Activated CD8-positive, alpha-beta memory T cell treated with anti-CD3 and anti-CD28 coated beads, Interleukin-2, amount 10 ng/mL, durations not matched to agents 7 days and 5 days (primary cell): ENCODE measurements at places on chromosomes 2 and 18. TPM values are rescaled to one million over a fixed set of nuclear protein-coding genes. Genes with fewer than 3 reads are reported as not detected.

DNA sequence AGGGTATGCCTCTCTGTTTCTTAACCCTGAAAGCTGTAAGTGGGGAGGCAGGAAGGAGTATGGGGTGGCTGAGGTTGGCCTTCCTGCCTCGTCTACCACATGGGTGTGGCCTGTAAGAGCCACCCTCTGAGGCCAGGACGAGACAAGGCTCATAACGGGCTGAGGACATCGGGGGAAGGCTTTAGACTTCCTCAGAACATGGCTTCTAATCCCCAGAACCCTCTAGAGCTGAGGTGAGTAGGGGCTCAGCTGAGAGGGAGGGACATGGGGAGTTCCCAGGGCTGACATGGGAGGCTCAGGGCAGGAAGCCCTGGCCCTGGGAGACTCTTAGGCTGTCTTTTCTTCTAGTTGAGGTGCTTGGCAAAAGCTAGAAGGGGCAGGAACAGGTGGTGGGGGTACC, 36.7 kb downstream of the EMX1 start:
- DNase-seq, result peak; percentile 87

- DNase-seq, result no peak
Observed at GRCh38 chr18:8458546-8459215, 150.6 kb upstream of the RAB12 start.

DNA sequence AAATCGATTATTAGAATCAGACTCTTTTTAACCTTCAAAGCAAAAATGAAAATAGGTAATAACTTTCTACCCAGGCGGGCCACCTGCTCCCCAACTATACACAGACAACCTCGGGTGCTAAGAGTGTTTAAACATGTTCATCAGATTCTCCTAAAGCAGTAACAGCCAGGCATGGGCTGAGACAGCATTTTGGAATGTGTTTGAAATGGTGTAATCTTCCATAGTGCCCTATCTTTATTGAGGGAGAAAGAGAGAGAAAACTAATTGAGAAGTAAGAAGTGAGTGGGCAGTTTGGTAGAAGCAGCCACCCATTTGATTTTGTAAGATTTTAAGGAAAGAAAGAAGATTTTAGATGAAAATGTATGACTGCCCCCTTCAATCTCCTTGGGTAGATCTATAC, 196.1 kb upstream of the CTAGE1 start:
- no peak for DNase-seq

ZNF236 gene
- total RNA-seq, result 22.9 TPM

CHRND gene
- not detected for total RNA-seq

DNA sequence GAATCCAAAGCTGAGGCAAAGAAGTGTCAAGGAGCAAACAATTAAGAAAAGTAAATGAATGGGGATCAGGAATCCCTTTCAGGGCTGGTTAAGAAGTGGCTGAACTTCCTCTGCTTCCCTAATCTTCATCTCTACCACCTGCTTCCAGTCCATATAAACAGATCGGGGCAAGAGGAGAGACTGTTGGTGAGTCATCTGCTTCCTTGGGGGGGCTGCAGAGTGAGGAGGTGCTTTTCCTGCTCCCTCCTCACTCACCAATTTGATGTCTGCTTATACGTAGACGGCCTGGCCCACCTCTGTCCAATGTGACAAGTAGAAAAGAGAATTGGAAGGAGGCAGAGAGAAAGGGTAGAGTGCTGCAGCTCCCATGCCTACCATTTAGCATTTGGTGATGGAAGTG, 68.4 kb downstream of the NAB1 start:
- no peak for DNase-seq

DNA sequence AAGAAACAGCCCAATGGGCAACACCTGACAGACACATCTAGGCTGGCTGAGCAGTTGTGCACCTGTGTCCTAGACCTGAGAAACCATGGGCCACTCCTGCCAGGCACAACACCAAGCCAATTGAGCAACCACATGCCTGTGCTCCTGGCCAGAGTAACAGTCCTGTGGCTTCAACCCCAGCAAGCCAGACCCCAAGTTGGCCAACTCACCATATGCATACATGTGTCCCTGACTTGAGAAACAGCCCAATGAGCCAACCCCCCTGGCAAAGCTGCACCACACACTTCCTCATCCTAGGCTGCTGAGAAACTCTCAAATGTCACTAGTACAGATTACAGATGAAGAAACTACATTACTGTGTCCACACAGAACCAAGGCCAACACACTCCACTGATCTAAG, 36.6 kb downstream of the USP34 start:
- DNase-seq, result no peak

UGT1A10 gene
- not detected for total RNA-seq

G6PC2 gene
- not detected for total RNA-seq

ONECUT2 gene
- total RNA-seq, result not detected
